Stromal cell of bone marrow (primary cell): ENCODE measurements at places on chromosomes 4 and X.

- DNase-seq = peak; percentile 63
Measured at GRCh38 chr4:117134386-117134785, 49.0 kb upstream of the TRAM1L1 start.

GRCh38 chrX:50704360-50704759 lies 109.6 kb downstream of the SHROOM4 start:
- DNase-seq = peak; percentile 10

DNA sequence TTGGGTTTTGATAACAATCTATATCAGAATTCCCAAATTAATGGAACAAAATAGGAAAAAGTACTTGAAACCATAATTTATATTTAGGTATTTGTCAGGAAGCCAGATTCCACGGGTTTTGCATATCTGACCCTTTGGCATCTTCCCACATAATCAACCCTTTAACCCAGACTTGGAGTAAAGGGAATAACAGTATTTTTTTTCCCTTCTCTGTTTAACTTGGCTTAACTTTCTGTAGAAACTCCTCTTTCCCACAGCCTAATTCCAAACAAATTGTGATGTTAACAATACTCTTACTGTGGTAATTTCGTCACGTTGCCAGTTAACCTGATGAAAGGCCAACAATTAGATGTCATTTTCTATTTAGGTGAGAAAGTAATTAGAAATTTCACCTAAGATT lies 49.4 kb upstream of the GUCY1A1 start:
- DNase-seq = no peak

GRCh38 chrX:124190440-124190839 lies 142.0 kb upstream of the TEX13D start:
- DNase-seq = no peak

DNA sequence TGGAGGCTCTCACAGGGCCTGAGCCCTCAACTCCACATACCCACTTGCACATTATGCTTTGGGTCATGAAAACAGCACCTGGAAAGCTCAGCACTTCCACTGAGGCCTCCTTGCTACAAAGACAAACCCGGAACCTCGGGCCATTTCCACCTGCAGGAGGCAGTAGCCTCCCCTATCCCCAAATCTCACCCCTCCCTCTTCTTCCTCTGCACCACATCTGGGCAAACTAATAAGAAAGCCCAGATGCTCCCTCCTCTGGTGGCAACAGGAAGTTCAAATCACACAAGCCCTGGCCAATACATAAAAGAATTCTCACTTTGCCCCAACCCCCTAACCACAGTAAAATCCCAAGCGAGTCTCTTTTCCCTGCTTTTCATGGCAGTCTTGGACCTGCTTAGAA lies 136.4 kb downstream of the MAPK10 start:
- DNase-seq = peak; percentile 31

GRCh38 chrX:29787656-29788055 lies 427.7 kb upstream of the MAGEB2 start:
- DNase-seq = no peak

GRCh38 chr4:127772769-127773671 lies 9.1 kb upstream of the HSPA4L start:
- no peak for DNase-seq

DNA sequence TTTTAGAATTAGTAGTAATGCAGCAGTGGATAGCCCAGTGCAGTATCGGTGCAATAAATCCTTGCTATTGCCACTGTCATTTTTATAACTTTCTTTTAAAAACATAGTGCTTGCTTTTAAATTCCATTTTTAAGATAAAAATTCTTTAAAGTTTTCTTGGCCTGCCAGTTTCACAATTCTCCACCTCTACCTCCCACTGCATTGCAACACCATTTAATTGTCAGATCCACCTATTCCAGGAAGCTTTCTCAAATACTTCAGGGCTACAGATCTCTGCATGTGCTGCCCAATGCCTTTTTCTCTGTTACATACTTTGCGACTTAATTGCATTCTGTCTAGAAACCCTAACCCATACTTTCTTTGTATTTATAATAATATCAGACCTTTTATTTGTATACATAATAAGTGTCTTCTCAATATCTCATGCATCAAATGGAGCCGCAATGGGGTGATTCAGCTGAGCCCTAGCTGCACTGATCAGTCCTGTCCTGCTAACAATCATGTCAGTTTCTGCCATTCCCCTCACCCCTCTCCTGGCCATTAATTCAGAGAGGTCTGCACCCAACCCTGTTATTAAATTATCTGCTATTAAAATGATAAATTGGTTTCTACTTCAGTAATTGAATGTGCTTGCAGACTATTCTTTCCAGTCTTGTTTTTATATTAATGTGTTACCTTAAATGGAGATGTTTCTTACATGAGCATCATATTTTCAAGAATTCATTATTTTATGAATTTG lies 193.1 kb downstream of the SLIT2 start:
- no peak for DNase-seq

DNA sequence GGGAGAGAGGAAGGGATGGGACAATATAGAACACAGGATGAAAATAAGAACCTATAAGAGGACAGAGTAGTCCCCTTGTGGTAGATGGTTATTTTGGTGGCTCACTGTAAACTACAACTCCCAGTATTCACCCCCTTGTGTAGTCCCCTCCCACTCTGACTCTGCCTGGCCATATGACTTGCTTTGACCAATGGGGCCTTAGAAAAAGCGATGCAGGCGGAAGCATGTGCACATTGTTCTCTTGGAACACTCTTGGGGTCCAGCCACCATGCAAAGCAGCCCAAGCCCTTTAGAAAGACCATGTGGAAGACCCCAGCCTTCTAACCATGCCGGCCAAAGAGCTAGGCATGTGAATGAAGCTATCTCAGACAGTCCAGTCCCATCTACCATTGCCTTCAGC lies 415.0 kb downstream of the BCOR start:
- no peak for DNase-seq

GRCh38 chrX:142233400-142233799 lies 28.3 kb upstream of the MAGEC2 start:
- DNase-seq = no peak

- no peak for DNase-seq
Measured at GRCh38 chrX:130826249-130826648, 76.8 kb downstream of the ENOX2 start.

GRCh38 chr4:162839814-162840213 lies 326.9 kb downstream of the NAF1 start:
- DNase-seq = no peak

- DNase-seq = no peak
Measured at GRCh38 chr4:105194328-105195231, 47.9 kb downstream of the TET2 start.

GRCh38 chr4:41609851-41610250 lies 71.9 kb downstream of the LIMCH1 start:
- DNase-seq = no peak

DNA sequence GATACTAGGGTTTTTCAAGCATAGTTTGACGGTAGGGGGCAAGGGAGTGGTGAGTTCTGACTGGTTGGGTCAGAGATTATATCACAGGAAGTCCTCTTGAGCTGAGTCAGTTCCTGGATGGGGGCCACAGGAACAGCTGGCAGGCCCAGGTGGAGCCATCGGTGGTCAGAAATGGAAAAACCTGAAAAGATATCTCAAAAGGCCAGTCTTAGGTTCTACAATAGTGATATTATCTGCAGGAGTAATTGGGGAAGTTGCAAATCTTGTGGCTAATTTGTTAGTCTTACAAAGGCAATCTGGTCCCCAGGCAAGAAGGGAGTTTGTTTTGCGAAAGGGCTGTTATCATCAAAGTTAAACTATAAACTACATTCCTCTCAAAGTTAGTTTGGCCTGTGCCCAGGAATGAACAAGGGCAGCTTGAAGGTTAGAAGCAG lies 159.3 kb downstream of the PTCHD1 start:
- no peak for DNase-seq

GRCh38 chr4:87490664-87491369 lies 38.4 kb downstream of the SPARCL1 start:
- DNase-seq = no peak

DNA sequence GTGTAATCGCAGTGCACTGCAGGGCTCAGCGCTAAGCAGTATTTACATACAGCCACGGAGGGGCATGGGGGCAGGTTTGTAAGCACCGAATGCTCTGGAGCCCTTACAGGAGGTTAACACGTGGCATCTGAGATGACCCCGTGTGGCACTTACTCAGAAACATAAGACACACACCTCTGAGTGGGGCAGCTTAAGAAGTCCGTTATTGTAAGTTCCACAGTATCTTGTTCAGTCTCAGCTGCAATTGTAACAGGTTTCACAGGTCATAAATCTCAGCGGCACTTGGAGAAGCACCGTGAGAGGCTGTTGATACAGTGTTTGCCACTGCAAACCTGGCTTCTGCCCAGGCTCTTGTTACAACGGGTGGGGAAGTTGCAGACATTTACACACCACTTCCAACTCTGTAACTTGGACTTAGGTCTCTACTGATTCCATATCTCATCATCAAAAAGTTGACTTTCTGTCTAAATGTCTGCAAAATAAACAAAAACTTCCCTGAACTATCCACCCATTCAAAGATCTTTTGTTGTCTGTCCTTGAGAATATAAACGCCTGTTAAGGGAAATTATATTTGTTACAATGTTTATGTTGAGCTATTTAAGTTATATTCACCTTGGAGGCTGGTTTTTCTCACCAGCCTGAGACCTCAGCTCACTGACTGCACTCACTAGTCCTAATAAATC lies 10.3 kb downstream of the CPLX1 start:
- DNase-seq = no peak

DNA sequence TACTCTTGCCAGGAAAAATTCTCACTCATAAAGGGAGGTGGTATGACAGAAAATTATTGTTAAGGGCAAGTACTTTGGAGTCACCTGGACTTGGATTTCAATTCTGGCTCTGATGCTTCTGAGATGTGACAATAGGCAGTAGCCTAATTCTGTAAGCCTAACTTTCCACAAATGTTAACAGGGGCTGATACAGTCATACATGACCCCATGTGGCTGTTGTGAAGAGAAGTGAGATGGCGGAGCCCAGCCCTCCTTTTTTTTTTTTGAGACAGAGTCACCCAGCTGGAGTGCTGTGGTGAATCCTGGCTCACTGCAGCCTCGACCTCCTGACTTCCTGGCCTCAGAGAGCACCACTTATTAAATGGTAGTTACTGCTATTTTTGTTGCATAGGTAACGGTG lies 54.4 kb upstream of the IRF2 start:
- DNase-seq = no peak

- DNase-seq = peak; percentile 42
Measured at GRCh38 chr4:14771094-14771493, 231.2 kb upstream of the CPEB2 start.

- DNase-seq = no peak
Measured at GRCh38 chrX:139078761-139079280, 367.3 kb upstream of the FGF13 start.

- DNase-seq = no peak
Measured at GRCh38 chr4:118773429-118773792, 62.5 kb downstream of the SEC24D start.

DNA sequence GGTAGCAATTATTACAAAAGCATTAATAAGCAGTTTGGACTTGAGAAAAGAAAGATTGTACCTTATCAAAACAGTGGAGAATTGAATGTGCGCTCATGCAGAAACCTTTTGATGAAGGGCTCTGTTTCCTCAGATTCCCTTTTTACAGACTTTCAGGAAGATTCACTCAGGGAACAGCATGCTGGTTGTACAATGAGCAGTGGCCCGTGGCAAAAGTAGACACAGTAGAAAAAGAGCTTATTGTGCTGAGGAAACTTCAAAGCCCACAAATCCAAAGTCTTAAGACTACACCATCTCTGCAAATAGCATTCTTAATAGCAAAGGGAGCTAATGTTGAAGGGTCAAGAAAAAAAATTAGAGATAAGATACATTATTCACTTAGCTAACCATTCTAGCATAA lies 858.9 kb downstream of the PDHA2 start:
- DNase-seq = no peak

GRCh38 chr4:189090174-189090814 lies 850.4 kb upstream of the FRG1 start:
- peak; percentile 7 for DNase-seq

GRCh38 chr4:3308691-3309090 lies 15.9 kb downstream of the RGS12 start:
- DNase-seq = no peak

DNA sequence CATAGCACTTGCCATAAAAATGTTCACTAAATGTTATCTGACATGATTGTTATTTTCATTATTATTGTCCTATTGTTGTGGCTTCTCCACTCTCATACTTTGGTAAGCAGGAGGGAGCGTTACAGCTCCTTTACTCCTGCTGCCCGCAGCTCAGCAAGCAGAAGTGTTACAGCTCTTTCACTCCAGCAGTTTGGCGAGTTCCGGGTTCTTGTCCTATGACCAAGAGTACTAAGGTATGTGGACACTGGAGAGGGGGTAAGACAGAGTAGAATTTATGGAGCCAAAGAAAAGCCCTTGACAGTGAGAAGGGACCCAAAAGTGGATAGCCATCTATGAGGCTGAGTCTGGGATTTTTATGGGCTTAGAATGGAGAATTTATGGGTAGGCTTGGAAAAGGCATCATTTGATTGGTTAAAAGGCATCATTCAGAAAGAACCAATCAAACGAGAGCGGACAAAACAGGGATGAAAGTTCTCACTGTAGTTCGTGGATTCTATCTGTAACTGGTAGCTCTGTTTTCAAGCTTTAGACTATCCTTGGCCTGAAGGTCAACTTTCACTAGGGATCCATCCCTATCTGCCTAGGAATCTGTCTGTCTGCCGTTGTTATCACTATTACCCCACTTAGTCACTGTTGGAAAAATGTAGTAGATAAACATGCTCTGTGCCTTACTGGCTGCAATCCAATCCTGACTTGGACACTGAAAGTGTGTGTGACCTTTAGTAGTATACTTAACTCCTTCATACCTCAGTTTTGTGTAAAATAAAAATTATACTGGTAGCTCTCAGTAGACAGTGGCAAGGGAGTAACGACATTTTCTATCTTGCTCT lies 545.6 kb upstream of the LCORL start:
- no peak for DNase-seq
